Right ventricle myocardium superior (tissue), 1 donor: ENCODE measurements at places on chromosomes 11 and 22. TPM values are rescaled to one million over a fixed set of nuclear protein-coding genes. Genes with fewer than 3 reads are reported as not detected.

DNA sequence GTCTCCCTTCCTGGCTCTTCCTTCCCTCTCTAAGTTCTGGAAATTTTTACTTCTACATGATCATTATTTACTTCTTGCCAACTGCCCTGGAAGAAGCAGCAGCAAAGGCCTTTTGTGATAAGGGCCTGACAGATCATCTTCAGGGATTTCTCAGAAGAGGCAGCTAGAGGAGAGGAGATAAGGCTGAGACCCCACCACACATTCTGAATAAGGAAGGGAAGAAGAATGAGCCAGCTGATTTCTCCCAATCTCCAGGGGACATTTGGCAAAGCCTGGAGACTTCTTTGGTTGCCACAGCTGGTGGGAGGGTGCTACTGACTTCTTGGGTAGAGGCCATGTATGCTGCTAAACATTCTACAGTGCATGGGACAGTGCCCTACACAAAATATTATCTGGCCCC is 122.4 kb upstream of the OR9Q1 start:
- no peak for DNase-seq

- DNase-seq: no peak
Measured at GRCh38 chr11:34426766-34427185, 12.0 kb upstream of the CAT start.

GRCh38 chr22:50548921-50549790 is 3.5 kb downstream of the KLHDC7B start:
- no peak for DNase-seq

DNA sequence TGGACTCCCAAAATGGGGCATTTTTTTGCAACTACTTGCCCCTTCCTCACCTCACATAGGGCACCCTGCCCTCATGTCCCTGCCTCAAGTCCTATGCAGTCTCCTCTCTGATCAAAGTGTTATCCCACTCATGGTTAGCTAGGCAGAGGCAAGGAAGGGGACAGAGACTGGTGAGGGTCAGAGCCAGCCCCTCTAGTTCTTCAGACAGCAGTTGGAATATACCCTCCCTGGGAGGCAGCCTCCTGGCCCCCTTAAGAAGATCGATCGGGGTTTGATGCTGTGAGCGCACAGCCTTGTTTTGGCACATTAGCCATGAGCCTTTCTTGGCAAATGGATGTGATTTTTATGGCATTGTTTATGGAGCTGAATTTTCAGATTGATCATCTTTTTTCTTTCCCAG is 436.9 kb downstream of the BUD13 start:
- no peak for DNase-seq

Gene DGCR6
- 13.8 TPM for total RNA-seq

GRCh38 chr11:59195586-59195985 is 17.1 kb downstream of the MPEG1 start:
- DNase-seq: no peak

- DNase-seq: no peak
Measured at GRCh38 chr22:24087071-24087795, 76.1 kb downstream of the CABIN1 start.

DNA sequence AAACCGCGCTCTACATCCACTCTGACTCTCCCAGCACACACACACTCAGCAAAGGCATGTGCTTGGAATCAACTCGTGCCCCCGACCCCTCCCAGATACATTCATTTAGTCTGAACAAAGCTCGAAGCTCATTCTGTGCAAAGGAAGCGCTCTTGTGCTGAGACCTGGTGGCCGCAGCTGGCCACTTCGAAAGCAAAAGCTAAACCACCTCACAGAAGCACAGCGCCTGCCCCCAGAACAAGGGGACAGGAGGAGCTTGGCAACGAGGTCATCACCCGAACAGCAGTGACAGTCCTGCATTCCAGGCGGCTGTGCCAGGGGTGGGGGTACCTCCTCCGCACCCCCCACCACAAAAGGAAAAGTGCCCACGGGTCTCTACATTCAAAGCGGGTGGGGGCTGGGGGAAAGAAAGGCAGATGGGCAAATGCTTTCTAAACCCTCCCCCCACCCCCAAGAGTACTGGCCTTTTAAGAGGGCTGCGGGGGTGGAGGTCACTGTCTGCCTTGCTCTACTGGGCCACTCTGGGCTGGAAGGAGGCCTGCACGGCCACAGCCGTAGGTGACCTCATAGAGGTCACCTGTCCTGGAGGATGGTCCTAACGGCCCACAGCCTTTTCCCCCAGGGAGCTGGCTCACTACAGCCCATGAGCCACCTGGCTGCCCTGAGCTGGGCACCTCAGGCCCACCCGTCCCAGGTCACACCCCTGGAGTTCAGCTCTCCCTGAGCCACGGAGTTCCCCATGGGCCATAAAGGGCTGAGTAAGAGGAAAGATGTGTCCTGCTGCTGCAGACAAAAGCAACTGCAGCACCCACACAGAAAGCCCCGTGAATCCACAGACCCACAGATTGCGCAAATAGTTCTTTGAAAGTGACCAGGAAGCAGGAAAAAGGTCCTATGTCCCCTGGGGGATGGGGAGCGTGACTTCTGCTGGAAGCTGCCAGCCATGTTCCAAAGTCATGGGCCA is 21.3 kb downstream of the CBX7 start:
- DNase-seq: peak; percentile 38

DNA sequence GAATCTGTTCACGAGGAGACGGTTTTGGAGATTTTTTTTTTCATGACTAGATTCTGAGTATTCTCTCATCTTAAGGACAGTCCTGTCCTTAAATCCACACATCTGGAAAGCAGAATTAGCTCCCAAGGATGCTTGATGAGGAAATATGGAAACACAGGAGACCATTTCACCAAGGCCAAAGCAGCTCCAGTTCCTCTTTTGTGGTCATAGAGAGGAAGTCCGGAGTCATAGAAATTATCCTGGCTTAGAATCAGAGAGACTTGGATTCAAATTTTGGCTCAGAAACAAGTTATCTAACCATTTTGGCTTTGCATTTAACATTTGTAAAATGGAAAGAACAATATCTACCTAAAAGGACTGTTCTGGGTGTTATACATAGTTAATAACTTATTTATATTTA is 7.3 kb upstream of the TEAD1 start:
- no peak for DNase-seq

Gene PRRG4
- total RNA-seq: 0.59 TPM

Gene TNNI2
- not detected for total RNA-seq

DNA sequence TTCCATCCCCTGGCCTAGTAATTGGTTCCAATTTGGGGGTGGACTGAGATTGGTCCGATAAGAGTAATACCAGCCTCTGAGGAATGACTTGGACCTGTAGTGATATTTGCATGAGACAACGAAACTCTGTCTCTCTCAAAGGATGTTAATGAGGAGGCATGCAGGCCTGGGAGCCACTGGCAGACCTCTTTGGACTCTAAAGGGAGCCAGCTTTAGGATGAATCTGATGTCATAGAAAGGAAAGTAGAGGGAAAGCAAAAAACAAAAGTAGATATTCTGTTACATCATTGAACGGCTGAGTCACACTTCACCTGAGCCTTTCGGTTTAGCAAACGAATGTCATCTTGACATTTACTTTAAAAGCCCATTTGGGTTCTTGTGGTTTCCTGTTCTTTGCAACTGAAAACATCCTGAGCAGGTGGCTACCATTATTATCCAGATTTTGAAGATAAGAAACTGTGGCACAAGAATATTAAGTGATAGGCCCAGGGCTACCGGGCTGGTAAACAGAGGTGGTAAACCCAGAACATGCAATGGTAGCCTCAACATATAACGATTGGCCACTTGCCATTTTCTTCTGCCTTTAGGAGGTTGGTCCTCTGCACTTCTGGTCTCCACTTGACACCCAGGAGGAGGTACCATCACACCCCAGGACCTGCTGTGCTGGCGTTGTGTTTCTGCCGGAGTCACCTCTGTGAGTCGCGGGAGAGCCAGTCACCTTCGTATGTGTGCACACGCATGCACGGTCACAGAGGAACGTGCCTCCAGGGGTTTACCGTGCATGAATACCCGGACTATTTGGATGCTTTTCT is 42.7 kb downstream of the RTL6 start:
- DNase-seq: no peak

Gene PKNOX2
- 5.8 TPM for total RNA-seq

- DNase-seq: no peak
Measured at GRCh38 chr11:27161071-27161470, 120.5 kb downstream of the BBOX1 start.

DNA sequence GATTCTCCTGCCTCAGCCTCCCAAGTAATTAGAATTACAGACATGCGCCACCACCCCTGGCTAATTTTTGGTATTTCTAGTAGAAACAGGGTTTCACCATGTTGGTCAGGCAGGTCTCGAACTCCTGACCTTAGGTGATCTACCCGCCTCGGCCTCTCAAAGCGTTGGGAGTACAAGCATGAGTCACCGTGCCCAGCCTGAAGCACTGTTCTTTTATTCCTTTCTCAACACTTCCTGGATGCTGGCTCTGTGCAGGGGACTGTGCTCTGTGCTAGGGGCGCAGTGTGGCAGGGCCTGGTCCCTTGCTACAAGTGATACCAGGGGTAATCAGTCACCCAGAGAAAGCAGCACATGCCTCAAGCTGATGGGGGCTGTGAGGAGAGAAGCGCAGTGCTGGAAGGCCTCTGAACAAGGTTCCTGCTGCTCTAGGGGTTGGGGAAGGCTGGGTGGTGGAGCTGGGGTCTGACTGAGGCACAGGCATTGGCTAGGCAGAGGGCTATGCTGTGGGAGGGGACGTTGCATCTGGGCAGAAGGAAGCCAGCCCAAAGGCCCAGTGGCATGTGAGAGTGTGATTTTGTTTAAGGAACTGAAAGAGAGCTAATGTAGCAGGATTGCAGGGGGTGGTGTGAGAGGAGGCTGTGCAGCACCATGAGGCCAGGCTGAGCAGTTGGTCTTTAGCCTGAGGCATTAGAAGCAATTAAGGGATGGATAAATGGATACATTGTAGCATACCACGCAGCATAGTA is 42.5 kb downstream of the CABIN1 start:
- DNase-seq: no peak
